ENCODE measurements at places on chromosomes 3 and 15.
A peak's percentile ranks its signal among the peaks of the same experiment; 100 is the strongest.

- DNase-seq: no peak
Observed at GRCh38 chr3:54983266-54984099, 55.6 kb upstream of the LRTM1 start.

GRCh38 chr3:90121326-90121725 is 1013.9 kb downstream of the EPHA3 start:
- DNase-seq: no peak

- no peak for DNase-seq
Observed at GRCh38 chr15:85730001-85730820, 64.5 kb downstream of the KLHL25 start.

DNA sequence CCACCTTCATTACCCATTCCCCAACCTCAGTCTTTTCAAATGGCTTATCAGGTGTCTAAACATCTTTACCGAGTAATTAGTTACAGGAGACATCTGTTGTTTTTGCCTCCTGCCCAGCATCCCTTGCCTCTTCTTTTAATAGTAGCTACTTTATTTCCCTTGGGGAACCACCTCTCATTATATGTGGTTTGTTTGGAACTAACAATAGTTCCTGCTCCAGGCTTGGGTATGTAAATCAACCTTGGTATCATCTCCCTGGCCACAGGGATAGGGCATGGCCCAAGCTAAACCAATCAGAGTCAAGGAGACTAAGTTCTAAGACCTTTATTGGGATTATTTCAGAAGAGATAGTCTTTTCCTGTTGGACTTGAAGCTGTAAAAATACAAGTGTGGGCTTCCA is 76.6 kb downstream of the ETV5 start:
- DNase-seq: no peak

GRCh38 chr3:112365636-112366035 is 32.7 kb downstream of the CD200 start:
- DNase-seq: no peak

- no peak for DNase-seq
Observed at GRCh38 chr3:120772081-120772480, 29.5 kb downstream of the GTF2E1 start.

DNA sequence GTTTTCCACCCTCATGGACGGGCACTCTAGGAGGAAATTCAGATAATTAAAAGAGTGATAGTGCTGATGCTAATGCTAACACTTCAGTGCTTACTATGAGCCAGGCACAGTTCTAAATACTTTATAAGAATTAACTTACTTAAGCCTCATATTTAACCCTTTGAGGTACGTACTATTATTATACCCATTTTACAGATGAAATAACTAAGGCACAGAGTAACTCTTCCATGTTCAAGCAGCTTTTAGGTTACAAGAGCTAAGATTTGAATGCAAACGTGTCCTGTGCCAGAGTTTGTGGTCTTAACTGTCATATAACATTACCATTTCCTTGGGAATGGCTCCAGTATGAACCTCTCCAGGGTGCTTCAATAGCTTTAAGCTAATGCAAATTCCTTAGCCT is 114.7 kb upstream of the PRR23C start:
- DNase-seq: no peak

GRCh38 chr3:124260206-124260915 is 268.4 kb upstream of the ROPN1 start:
- DNase-seq: no peak

- DNase-seq: no peak
Observed at GRCh38 chr3:67648229-67648628, 6.2 kb downstream of the SUCLG2 start.

- DNase-seq: no peak
Observed at GRCh38 chr3:79040701-79041100, 727.1 kb downstream of the ROBO1 start.

- no peak for DNase-seq
Observed at GRCh38 chr3:187565701-187566100, 104.5 kb downstream of the SST start.

- DNase-seq: no peak
Observed at GRCh38 chr3:116302087-116302747, 143.1 kb downstream of the LSAMP start.

GRCh38 chr3:190378240-190378891 is 9.6 kb upstream of the CLDN16 start:
- DNase-seq: no peak

DNA sequence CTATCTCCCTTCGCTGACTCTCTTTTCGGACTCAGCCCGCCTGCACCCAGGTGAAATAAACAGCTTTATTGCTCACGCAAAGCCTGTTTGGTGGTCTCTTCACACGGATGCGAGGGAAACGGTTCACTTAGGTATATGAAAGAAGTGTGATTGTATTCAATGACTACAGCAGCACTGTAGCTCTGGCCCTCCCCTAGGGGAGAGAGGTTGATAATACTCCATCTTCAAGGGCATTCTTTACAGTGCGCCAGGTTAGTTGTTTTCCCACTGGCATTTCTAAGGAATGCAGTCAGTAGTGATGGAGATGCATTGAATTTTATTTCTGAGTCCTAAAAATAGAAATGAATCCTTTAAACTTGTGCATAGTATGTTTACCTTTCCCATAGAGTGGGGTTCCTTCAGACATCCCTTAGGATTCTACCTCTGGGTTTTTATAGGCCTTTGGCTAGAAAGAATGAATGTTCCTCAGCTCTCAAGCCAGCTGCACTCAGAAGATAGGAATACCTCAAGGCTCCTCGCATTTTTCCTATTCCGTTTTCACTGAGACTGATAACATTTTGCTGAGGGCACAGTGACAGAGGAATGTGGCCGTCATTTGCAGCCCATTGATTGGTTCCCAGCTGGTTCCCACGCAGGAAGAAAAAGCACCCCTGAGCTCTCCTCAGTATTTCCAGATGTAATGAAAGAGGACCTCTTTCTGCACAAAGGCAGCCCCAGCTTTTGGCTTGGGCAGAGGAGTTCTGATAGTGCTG is 131.8 kb upstream of the C2CD4B start:
- no peak for DNase-seq

GRCh38 chr15:45262906-45263461 is 10.9 kb downstream of the SLC28A2 start:
- DNase-seq: no peak

- DNase-seq: no peak
Observed at GRCh38 chr3:127207727-127208482, 15.0 kb downstream of the PRR23E start.

- DNase-seq: no peak
Observed at GRCh38 chr3:52512105-52512504, 17.0 kb downstream of the STAB1 start.

DNA sequence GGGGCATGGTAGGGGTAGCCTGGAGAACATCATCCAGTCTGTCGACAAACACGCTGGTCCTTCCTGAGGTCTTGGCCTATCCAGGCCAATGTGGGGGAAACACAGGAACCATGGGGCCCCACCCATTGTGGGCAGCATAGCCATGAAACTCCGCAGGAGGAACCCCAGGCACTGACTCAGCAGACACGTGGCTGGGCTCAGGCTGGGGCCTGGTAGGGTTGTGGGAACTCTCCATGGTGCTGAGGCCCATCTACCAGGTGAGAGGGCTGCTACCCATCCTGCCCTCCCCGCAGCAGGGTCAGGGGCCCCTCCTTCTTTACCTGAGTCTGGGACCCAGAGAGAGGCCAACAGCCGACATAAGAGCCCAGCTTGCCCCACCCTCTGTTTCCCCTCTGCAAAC is 22.6 kb upstream of the CACNA2D2 start:
- DNase-seq: peak; percentile 16

DNA sequence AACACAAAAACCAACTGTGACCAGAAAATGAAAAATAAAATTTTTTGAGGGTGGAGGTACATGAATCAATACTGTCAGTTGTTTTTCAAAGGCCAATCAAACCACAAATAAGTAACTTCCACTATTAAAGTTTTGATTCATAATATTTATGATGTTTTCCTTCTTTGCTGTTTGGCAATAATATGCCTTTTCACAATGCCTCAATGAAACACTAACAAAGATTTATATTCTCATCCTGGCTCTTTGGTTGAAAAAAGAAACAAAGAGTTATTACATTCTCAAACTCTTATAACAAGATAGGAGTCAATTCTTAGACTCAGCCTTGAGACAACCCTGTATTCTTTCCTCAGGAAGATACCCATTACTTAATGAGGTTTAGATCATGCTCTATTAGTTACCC is 63.1 kb downstream of the C3orf70 start:
- no peak for DNase-seq

GRCh38 chr15:83982748-83983147 is 252.8 kb upstream of the GOLGA6L4 start:
- no peak for DNase-seq

DNA sequence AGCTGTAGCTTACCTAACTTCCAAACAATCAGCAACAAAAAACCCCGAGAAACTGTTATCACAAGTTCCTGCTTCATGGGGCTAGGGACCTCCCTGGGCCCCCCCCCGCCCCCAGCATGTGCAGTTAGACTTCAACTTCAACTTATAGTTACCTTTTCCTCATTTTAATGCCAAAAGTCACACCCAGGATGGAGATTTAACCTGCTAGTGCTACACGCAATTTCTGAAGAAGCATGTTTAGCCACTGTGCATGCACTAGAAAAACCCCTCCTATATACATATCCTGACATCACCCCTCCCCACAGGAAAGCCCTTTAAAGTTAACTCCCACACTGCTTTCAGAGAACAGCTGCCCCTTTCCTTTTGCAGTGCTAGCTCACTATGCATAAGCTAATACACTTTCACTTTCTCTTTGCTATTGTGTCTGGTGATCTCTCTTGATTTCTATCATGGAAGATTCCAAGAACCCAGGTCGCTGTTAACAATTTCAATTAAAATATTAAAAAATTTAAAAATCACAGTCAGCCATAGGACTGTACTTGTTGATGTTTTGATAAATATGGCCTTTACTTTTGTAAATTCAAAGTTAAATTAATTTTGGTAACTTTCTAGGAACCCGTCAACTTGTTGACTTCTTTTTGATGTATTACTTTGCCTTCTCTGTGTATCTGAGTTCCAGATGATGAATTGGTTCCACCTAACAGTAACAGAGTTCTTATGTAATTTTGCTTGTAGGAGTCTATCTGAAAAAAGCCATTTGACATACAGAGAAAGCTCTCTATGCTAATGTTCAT is 75.2 kb upstream of the ACAD9 start:
- DNase-seq: peak; percentile 25

GRCh38 chr3:36525115-36525801 is 145.0 kb downstream of the STAC start:
- no peak for DNase-seq

DNA sequence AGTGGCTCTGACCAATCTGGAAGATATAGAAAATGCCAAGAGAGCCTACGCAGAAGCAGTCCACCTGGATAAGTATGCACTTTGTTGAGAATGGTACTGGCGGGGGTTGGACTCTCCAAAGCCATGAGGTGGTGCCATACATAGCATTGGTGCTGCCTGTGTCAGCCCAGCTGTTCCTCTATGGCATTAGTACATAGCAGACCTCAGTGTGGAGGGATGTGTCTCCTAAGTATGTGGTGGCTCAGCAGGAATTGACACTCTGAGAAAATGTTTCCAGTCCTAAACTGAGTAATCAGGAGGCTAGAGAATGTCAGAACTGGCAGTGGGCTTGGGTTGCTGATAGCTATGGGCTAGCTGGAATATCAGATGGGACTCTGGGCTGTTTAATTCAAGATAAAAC is 48.4 kb downstream of the ADPGK start:
- no peak for DNase-seq

DNA sequence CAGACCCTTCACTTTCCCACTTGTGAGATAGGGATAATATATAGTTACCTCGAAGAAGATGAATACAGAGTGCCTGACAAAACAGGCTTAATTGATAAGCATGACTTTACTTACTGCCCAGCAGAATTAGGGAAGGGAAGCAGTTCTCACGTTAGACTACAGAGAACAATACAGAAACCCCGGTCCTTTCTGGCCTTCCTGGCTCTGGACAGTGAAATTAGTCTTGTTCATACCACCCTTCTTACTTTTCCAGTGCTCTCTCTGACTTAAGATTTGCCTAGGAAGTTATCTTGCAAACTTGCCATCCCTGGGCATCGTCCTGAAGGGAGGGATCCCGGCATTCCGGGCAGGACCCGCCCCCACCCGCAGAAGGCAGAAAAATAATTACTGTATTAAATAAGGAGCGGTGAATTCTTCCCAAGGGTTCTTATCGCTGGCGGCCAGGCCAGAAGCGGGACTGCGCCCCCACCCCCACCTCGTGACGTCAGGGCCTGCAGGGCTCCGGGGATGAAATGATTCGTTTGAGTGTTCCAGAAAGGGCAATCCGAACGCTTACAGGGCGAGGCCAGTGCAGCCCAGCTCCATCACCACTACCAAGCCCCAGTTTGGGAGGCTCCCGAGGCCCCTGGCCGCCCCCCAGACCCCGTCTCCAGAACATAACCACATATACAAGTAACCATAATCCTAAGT is 8.4 kb downstream of the SOX2 start:
- no peak for DNase-seq

DNA sequence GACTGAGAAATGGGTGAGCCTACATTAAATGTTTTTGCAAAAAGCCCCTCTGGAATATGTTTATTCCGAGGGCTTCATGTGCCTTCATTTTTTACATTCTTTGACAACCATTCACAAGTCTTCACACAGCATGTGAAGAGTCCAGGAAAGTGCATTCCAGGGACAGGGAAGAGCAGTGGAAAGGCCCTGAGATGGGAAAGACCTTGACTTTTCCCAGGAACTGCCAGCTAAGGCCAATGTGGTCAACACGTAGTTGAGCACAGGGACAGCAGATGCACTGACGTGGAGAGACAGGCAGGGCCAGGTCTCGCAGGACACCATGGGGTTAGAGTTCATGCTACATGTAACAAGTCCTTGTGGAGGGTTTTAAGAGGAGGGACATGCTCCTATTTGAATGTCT is 21.7 kb downstream of the SSR3 start:
- no peak for DNase-seq

GRCh38 chr3:16906682-16907081 is 21.9 kb downstream of the PLCL2 start:
- no peak for DNase-seq

DNA sequence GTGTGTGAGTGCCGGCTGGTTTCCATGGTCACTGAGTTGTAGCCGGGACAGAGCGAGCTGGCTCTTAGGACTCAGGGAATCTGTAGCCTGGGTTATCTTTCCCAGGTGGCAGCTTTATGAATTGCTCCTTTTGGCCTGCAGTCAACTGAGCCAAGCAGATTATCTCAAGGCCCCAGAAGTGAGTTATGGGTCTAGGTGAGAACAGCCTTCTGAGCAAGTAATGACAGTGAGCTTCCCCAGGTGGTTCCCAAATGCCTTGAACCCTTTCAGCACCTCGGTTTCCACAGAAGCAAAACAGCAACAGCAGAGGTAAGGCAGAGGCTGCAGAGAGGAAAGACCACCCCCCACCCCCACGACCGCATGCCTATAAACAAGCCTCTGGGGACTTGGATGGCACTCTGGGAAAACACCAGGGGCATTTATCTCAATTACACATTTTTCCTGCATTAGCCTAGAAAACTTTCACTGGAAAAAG is 56.7 kb upstream of the DGKG start:
- no peak for DNase-seq

DNA sequence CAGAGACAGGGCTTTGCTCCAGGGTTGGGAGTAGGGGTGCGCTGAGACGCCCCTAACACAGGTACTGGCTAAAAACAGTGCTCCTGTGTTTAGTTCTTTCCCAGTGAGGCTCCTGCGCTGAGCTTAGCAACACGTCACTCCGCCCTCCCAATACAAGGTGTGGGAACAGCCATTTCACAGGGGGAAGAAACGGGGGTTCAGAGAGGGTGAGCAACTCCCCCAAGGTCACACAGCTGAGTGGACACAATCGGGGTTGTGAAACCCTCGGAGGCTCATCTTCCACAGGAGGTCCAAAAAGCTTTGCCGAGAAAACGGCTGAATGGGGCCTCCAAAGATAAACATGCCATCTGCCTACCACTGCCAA is 628 bp downstream of the PRRT3 start:
- DNase-seq: no peak

- DNase-seq: no peak
Observed at GRCh38 chr3:60979461-60980341, 271.6 kb downstream of the FHIT start.

Measured in activated naive CD4-positive, alpha-beta T cell (primary cell).